Activated naive CD8-positive, alpha-beta T cell treated with anti-CD3 and anti-CD28 coated beads for 36 hours (primary cell): ENCODE measurements at places on chromosomes 5 and 9. TPM values are rescaled to one million over a fixed set of nuclear protein-coding genes. Genes with fewer than 3 reads are reported as not detected.

- H3K4me1 ChIP-seq: peaks cover 8% of the 10 kb centered on the region
- DNase-seq: peak; percentile 81
- H3K27ac ChIP-seq: no peak overlapping the region
- H3K27me3 ChIP-seq: no peaks in the 10 kb centered on the region
- H3K36me3 ChIP-seq: no peaks in the 10 kb centered on the region
Observed at GRCh38 chr9:128863647-128864046, 18.1 kb downstream of the KYAT1 start.

- peaks cover 13% of the 10 kb centered on the region for H3K27me3 ChIP-seq
- H3K4me3 ChIP-seq: no peak overlapping the region
- no peaks in the 10 kb centered on the region for H3K4me1 ChIP-seq
Observed at GRCh38 chr5:72067682-72068470, 39.4 kb upstream of the MAP1B start.

GRCh38 chr5:16626696-16627264, 10.0 kb upstream of the RETREG1 start:
- H3K27ac ChIP-seq: peak overlapping the region; percentile 97
- DNase-seq: peak; percentile 47
- peak overlapping the region; percentile 54 for H3K4me3 ChIP-seq
- peaks cover 49% of the 10 kb centered on the region for H3K4me1 ChIP-seq
- no peaks in the 10 kb centered on the region for H3K27me3 ChIP-seq
- peaks cover 6% of the 10 kb centered on the region for H3K36me3 ChIP-seq

- H3K27me3 ChIP-seq: no peaks in the 10 kb centered on the region
- DNase-seq: no peak
Observed at GRCh38 chr5:16372493-16372892, 93.1 kb downstream of the ZNF622 start.

The SMIM33 gene
- 0.16 TPM for total RNA-seq

The HNRNPH1 gene
- total RNA-seq: 840 TPM

- H3K4me3 ChIP-seq: no peak overlapping the region
- DNase-seq: peak; percentile 18
- H3K36me3 ChIP-seq: peaks cover 3% of the 10 kb centered on the region
- H3K27ac ChIP-seq: no peak overlapping the region
- peaks cover 22% of the 10 kb centered on the region for H3K4me1 ChIP-seq
Observed at GRCh38 chr5:95718203-95718602, 12.9 kb upstream of the RHOBTB3 start.
